ENCODE measurements at places on chromosomes 2 and 18. TPM values are rescaled to one million over a fixed set of nuclear protein-coding genes. Genes with fewer than 3 reads are reported as not detected.

The RASGRP3 gene
- 3.6 TPM for total RNA-seq

The GDF7 gene
- 0.10 TPM for total RNA-seq

The C2orf81 gene
- 1.9 TPM for total RNA-seq

The ANKRD30BL gene
- not detected for total RNA-seq

The DYNAP gene
- not detected for total RNA-seq

GRCh38 chr2:13662055-13662454 lies 945.3 kb downstream of the TRIB2 start:
- DNase-seq, result no peak

GRCh38 chr2:40131081-40131704 lies 320.7 kb downstream of the SLC8A1 start:
- DNase-seq, result no peak

DNA sequence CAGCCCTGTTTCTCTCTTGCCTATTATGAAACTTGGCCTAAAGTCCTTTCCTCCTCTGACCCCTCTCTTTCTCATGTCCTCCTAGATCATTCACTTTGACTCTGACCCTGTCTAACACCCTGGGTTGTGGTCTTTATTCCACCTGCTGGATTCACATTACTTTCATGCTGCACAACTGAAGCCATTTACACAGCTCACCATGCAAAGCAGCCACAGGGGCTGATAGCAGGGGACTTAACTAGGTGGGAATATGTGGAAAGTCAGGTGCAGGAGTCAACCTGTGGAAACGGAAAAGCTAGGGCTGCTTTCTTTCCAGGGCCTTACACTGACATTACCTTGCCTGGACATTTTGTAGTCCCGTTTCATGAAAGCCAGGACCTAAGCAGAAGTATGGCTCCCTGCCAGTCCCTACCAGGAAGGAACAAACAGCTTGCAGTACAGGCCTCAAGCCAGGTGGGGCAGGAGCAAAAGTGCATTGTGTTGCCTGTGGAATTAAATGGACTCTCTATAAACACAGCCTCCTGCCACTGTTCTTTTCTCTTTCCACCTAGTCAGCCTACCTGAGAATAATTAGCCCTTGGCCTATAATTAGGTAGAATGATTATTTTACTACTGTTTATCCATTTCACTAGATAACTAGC lies 11.8 kb downstream of the MAPRE3 start:
- no peak for DNase-seq

GRCh38 chr2:131039535-131039907 lies 53.7 kb downstream of the FAM168B start:
- no peak for DNase-seq

DNA sequence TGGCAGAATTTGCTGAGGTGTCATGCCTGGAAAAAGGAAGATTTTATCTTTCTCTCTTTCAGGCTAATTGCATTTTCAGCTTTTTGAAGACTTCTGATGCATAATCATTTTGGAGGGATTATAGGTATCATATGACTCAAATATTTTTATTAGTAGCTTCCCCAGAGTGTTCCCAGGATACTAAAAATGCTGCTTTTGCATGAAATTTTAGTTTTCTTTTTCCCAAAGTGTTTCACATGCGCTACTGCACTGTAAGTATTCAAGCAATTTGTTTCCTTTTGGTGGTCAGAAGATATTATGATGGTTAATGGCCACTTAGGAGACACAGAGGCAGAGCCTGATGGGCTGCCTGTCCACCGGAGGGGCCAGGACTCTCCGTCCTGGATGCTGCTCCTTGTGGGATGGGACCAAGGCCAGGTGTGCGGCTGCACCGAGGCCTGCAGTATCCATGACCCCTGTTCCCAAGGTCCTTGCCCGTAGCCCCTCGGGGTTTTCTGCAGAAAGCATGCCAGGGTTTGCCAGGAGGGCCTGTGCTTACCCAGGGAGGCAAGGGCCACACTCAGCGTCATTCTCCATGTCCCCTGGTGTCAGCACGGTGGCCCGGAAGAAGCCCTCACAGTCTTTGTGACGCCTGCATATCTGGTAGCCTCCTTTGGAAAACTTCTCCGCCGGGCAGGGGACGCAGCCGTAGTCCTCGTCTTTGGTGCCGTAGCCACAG lies 60.2 kb downstream of the EDAR start:
- DNase-seq, result no peak

DNA sequence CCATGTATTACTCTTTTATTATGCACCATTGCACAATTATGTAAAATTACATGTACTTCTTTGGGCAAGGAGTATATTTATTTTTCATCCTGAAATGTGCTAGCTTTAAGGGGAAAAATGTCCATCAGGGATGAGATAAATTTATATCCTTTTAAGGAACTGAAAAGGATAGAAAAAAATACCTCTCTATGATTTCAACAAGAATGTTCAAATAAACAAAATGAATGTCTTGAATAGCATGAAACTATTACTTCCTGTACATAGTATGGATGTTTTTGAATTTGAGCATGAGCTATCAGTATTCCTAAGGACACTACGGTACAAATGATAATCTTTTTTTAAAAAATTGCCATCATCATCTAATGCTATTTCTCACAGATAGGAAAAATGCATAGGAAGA lies 1611.9 kb upstream of the ZEB2 start:
- no peak for DNase-seq

GRCh38 chr2:157853211-157853610 lies 22.9 kb downstream of the ACVR1 start:
- no peak for DNase-seq

Measured in activated T-helper 1 cell treated with anti-CD3 and anti-CD28 coated beads, Interleukin-12 subunit alpha, Interleukin-12 subunit beta, Interleukin-2, Interleukin-4 antibody, amounts not matched to agents 30 ng/mL and 10 ng/mL and 1 ng/mL, durations not matched to agents 14 hours and 24 hours and 36 hours (primary cell).